ENCODE measurements at places on chromosomes 16 and 17.

DNA sequence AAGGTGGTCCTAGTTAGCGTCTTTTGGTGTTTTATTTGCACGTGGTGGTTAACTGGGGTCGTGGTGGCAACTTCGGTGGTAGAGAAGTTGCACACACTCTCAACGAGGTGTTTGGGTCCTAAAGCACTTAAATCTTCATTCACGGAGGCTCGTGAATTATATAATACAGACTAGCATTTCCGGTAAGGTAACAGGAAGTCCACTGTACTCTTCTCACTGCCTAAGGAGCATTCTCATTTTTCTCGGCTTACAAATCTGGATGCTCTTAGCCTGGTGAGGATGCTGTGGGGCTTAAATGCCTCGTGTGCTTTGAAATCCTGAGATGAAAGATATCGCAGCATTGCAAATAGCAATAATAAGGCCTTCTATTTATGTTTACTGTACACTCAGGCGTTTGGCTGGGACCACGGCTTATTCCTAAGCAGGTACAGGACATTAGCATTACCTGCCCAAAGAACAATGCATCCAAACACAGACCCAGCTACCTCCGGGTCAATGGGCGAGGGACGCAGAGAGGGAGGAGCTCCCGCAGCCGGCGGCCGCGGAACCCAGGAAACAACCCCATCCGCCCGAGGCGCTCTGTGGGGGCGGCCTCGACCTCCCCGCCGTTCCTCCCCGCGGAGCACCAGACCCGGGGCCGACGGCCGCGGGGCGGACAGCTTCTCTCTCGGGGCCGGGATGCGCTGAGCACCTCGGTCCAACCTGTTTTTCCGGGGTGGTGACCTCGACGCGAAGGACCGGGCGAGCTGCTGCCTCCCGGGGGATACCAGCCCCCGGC, 856 bp downstream of the DNAJA2 start:
- peak; percentile 43 for DNase-seq

DNA sequence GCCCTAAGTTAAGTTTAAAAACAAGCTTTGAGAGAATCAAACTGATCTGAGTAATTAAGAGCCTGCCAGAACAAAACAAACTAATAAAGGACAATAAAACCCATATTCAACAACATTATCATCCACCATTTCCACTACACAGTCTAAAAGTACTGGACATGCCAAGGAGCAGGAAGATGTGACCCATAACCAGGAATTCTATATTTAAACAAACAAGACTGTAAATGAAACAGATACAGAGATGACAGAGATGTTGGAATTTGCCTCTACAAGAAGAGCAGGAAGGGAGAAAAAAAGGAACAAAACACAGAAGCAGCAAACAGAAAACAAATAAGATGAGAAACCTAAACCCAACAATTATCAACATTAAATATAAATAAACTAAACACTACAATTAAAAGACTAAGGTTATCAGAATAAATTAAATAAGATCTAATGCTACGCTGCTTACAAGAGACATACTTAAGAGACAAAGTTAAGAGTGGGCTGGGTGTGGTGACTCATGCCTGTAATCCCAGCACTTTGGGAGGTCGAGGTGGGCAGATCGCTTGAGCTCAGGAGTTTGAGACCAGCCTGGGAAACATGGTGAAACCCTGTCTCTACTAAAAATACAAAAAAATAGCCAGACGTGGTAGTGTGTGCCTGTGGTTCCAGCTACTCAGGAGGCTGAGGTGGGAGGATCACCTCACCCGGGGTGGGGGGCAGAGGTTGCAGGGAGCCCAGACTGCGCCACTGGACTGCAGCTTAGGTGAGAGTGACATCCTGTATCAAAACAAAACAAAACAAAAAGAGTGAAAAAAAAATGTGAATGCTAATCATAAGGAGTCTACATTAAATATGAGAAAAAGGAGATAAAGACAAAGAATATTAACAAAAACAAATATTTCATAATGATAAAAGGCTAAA, 50.6 kb downstream of the CREBBP start:
- peak; percentile 35 for DNase-seq

- DNase-seq = no peak
Measured at GRCh38 chr17:19242926-19243325, 5.8 kb downstream of the EPN2 start.

- DNase-seq = peak; percentile 41
Measured at GRCh38 chr17:17398188-17398942, 78.4 kb upstream of the MED9 start.

DNA sequence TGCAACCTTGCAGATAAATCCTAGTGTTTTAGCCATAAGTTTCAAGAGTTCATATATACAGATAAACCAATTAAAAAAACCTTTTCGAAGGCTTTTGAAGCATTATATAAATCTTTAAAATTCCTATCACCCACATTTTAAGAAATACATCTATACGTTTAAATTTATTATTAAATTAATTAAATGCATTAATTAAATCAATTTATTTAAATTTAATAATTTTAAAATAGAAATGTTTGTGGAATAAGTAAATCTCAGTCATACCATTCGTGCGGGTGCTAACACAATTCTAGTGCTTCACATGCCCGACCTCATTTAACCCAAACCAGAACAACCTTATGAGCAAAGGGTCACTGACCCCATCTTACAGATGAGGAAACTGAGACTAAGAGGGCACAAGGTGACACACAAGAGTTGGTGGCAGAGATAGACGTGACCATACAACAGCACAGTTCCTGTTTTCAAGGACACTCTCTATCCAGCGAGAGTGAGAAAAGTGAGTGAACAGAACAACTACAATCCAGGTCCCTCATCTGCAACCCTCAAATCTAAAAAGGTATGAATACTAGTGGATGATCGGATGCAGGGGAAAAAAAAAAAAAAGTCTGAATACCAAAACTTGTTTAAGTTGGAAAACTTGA, 1.4 kb downstream of the NSMCE1 start:
- no peak for DNase-seq

DNA sequence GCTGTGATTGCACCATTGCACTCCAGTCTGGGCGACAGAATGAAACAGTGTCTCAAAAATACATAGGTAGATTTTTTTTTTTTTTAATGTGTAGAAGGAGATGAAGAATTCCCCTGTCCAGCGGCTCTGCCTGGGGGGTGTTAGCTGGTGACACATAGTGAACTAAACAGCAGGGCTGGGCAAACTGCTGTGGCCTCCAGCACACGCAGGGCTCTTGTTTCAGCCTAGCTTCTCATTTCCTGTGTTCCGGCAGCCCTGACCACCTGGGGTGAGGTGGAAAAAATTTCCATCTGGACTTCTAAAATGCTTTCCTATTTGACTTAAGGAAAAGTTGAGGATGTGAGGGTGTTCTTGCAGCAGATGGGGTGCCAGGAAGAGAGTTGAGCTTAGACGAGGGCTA, 33.3 kb upstream of the RGS9 start:
- peak; percentile 40 for DNase-seq

GRCh38 chr16:24540602-24541210, 1.3 kb downstream of the RBBP6 start:
- DNase-seq = no peak

- DNase-seq = peak; percentile 19
Measured at GRCh38 chr17:80779961-80780380, 211.7 kb upstream of the CHMP6 start.

DNA sequence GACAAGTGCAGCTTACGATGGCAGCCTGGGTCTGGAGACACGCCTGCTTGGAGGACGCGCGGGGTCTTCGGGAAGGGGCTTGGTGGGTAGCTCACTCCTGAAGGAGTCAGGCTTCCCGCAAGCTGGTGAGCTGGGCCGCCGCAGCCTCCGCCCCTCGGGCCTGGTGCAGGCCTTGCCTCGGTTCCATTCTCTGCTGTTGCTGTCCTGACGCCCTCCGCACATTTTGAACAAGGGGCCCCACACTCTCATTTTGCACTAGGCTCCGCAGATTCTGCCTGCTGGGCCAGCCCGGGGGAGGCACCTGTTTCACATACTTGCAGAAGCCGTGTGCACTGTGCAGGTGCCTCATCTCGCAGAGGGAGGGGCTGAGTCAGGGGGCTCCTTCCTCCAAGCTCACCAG, 31.9 kb upstream of the CBX4 start:
- DNase-seq = no peak
